NK-92 treated with Interleukin-12 subunit alpha and Interleukin-12 subunit beta, amount 100 ng/mL, for 24 hours (cell line): ENCODE measurements at places on chromosomes 12 and 14.

- DNase-seq = no peak
These were observed 350.7 kb downstream of the PRKD1 start for GRCh38 chr14:29576927-29577326.

- DNase-seq = no peak
These were observed 594.1 kb downstream of the NRXN3 start for GRCh38 chr14:78764240-78764639.

DNA sequence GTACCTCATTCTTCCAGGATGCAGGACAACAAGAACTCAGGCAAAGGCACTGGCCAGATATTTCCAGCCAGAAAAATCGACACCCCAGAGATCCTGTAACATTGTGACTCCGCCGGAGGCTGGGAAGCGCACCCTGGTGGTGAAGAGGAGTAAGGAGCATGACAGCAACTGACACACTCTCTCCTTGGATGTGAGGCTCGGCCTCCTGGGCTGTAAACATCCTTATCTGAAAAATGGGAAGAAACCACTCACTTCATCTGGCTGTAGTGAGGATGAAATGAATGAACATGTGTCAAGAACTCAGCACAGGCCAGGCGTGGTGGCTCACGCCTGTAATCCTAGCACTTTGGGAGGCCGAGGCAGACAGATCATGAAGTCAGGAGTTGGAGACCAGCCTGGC, 27.5 kb downstream of the TCHP start:
- no peak for DNase-seq

DNA sequence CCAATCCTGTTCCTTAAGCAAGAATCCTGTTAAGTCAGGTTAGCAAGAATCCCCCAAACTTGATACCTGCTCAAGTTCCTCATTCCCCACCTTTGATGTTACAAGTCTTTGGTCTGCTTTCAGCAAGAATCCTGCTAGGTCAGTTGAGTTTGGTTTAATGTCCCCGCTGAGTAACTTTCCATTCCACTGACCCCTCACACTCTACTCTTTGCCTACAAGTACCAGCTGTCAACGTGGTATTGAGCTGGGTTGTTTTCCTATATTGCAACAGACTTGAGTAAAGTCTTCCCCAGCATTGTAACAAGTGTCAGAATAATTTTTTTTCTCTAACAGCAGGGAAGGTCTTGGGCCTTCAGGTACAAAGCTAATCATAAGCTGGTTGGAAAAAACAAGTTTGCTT, 6.3 kb downstream of the PPM1H start:
- DNase-seq = no peak

DNA sequence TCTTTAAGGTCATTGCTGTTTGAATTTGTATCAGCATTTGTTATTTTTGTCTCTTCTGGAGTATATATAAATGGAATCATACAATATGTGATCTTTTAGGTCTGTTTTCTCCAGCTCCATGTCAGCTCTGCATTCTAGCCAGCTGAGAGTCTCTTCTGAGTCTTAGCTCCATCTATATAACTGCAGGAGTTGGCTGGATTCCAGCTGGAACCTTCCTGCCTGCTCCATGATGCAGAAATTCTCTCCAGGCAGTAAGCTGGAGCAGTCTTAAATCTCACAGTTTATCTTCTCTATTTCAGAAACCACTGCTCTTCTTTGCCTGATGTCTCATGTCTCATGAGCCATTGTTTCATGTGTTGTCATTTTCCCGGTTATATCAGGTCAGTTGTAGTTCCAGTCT, 827.6 kb downstream of the NRXN3 start:
- DNase-seq = no peak

GRCh38 chr14:101972126-101972866, 7.9 kb downstream of the DYNC1H1 start:
- no peak for DNase-seq

- no peak for DNase-seq
These were observed 38.1 kb downstream of the BBS10 start for GRCh38 chr12:76310110-76310509.

DNA sequence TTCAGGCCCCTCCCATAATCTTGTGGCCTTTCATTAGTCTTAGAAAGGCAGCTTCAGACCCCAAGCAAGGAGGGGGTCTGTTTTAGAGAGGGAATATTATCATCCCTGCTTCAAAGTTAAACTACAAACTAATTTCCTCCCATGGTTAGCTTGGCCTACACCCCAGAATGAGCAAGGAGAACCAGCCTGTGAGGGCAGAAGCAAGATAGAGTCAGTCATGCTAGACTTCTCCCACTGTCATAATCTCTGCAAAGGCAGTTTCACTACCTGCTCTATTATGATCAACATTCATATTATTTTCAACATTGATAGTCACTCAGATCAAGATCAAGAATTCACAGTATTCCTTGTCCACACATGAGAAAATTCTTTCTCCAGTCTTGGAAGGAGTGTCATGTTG, 105.1 kb downstream of the GXYLT1 start:
- no peak for DNase-seq

DNA sequence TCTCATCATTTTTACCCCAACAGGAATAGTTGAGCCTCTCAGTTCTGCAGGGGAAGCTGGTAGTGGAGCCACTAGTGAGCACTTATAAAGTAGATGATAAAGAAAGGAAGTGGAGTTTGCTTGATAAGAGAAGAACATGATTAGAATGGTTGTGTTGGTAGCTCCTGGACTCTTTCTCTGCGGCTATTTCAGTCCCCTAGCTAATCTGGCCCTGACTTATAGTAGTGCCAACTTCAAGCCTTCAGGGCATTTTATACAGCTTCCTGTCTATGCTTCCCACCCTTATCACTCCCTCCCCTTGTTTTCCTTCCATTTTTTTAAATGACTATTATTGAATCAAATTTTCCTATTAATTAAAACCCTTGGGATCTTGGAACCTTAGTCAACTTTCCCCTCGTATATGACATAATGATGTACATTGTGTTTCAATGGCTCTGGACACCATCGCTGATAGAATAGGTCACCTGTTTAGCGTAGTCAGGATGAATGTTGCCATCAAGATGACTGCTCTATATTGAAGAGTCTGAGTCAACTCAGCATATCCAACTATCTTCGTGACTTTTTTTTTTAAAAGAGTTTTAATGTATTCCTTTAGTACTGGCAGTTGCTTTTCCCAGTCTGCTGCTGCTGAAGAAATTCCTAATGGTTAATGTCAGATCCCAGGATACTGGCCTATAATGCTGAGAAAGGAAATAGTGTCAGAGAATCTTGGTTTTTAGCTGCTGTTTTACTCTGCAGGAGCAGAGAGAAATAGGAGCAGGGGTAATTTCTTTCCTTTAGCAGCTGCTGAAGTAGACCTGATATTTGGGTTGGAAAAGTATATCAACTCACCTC, 16.2 kb upstream of the PCNX1 start:
- no peak for DNase-seq

- no peak for DNase-seq
These were observed 21.0 kb upstream of the PLEKHG3 start for GRCh38 chr14:64683264-64683663.

GRCh38 chr14:67372833-67373232, 12.7 kb downstream of the EIF2S1 start:
- DNase-seq = no peak

DNA sequence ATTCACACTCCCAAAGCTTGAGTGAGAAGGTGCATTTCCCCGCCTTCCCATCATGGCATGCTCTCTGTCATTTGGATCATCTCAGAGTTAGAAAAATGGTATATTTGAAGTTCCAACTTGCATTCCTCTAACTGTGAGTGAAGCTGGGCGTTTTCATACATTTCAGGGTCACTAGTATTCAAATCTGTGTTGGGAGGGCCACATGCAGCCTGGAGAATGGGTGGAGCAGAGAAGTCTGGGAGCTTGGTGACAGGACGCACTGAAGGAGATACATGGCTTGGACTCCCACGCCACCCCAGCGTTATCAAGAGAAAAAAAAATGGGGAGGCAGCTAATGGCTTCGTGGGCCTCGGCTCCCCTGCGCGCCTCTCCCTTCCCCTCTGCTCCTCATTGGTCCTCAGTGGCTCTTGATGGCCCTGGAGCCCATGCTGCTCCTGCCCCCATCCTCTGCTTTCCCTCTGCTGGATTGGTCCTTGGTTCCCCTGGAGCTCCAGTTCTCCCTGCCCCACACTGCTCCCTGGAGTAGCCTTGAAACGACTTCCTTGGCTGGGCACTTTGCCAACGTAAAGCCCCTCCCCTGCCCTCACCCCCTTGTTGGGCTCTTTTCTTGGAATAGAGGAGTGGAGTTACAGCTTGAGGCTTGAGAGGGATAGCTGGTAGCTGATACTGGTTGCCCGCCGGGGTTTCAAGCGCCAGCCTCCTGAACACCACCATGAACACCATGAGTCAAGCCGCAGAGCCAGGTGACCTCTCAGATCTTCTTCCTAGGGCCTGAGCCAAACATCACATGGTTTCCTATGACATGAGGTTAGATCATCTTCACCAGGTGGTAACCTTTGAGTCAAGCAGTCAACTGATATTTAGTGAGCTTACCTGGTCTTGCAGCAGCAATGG, 139.6 kb downstream of the PRKCH start:
- DNase-seq = no peak

GRCh38 chr14:90440021-90440451, 43.2 kb downstream of the CALM1 start:
- no peak for DNase-seq

GRCh38 chr14:36057452-36058116, 118.9 kb downstream of the PTCSC3 start:
- no peak for DNase-seq
